ENCODE measurements at places on chromosomes 7 and 10.

DNA sequence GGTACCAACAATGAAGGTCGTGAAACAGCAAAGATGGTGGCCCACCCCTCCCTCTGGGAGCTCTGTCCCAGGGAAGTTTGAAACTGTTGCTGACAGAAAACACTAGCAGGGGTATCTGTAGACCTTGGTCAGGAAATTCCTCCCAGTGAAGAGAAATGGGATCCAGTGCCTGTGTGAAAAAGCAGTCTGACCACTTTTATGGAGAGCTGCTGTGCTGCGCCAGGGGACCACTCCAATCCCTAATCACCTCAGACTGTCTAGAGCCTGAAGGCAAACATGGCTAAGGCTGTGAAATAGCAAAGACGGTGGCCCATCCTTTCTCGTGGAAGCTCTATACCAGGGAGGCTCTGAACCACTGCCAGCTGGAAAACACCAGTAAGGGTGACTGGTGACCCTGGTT lies 38.3 kb upstream of the TMEM140 start:
- DNase-seq, result no peak

DNA sequence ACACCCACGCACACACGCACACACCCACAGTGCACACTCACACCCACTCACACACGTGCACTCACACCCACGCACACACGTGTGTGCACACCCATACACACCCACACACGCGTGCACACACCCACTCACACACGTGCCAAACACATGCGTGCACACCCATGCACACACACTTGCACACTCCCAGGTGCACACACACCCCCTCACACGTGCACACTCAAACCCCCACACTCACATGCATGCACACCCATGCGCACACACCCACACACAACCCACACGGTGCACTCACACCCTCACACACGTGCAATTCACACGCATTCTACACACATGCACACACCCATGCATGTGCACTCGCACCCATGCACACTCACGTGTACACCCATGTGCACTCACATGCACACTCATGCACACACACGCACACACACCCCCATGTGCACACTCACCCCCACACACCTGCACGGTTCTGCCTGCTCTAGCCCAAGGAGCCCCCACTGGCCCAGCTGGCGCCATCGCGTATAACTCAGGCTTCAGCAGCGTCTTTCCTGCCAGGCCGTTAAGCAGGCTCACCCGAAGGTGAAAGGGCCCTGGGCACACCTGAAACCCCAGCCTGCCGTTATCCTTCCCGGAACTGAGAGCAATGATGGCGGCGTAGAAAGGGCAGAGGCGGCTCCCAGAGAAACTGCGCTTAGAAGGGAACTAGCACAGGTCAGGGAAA lies 63.9 kb upstream of the PDGFA start:
- DNase-seq, result no peak

DNA sequence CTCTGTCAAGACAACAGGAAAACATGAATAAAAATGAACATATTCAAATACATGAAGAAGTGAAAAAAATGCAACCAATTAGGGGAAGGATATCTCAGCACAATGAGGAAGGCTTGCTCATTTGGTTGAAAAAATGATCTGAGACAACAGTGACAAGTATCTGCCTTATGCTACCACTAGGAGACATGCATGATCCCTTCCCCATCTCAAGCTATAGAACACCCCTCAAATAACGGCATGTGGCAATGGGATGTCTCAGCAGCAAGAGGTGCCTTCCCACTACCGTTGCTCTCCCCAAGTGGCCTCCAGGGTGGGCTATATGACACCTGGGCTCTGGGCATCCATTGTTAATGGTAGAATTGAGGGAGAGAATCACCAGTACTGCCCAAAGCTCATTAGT lies 98.1 kb upstream of the RSU1 start:
- DNase-seq, result no peak

DNA sequence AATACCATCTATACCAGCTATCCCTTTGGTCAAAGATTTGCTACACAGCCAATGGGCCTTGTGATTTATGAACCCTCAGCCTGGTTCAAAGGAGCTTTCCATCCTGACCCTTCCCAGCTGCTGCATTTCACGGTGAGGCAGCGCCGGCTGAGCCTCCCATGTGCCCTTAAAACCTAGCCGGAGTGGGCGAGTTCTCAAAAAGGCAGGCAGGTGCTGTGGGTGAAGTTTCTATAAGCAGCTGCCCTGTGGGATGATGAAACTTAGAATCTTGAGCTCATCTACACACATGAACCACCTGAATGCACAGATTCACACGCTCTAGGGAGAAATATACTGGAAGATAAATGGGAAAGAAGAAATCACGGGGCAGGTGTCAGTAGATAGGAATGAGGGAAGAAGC lies 224.7 kb downstream of the MLLT10 start:
- no peak for DNase-seq

DNA sequence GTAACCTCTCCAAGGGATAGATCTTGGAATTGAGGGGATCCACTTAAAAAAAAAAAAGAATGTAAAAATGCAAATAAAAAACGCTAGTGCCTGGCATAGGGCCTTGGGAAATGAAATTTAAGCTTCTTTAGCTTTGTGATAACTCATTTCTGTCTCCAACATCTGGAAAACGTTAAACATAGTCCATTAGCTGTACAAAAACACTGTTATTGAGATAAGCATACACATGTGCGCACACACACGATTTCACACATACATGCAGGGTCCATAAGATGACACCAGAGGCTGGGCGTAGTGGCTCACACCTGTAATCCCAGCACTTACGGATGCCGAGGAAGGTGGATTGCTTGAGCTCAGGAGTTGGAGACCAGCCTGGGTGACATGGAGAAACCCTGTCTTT lies 13.7 kb upstream of the CUL2 start:
- DNase-seq, result no peak

DNA sequence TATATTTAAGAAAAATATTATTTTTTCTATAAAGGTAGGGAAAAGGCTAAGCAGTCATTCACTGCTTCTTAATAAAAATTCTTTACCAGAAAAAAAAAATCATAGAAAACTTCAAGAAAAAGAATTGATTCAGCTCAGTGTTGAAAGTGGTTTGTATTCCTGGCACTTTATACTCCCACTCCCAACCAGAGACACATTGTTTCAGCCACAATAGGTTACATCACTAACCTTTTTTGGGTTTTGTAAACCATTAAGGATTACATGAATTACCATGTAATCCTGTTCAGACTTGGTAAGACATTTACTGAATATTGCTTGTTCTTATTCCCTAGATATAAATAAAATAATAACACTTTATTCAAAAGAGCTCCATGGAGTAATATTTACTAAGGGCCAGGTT lies 46.6 kb downstream of the MINPP1 start:
- no peak for DNase-seq

DNA sequence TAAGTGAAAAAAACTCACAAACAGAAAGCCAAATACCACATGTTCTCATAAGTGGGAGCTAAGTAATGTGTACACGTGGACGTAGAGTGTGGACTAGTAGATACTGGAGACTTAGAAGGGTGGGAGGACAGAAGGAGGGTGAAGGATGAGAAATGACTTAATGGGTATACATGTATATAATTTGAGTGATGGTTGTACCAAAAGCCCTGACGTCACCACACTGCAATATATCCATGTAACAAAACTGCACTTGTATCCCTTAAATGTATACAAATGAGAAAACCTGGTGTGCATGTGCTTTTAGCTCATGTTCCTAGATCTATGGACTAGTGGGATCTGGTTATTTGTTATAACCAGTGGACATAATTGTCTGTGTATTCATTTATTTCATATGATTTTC lies 48.5 kb upstream of the FGL2 start:
- DNase-seq, result no peak

- DNase-seq, result no peak
These were observed 5.4 kb downstream of the PPIA start for GRCh38 chr7:44801890-44802289.

GRCh38 chr7:47218378-47219176 lies 363.3 kb downstream of the TNS3 start:
- no peak for DNase-seq

GRCh38 chr7:2399848-2400587 lies 3.4 kb upstream of the CHST12 start:
- no peak for DNase-seq

- no peak for DNase-seq
These were observed 485.1 kb downstream of the GLRX3 start for GRCh38 chr10:130621231-130621775.

GRCh38 chr10:79046326-79046725 lies 22.4 kb upstream of the ZMIZ1 start:
- DNase-seq, result no peak

DNA sequence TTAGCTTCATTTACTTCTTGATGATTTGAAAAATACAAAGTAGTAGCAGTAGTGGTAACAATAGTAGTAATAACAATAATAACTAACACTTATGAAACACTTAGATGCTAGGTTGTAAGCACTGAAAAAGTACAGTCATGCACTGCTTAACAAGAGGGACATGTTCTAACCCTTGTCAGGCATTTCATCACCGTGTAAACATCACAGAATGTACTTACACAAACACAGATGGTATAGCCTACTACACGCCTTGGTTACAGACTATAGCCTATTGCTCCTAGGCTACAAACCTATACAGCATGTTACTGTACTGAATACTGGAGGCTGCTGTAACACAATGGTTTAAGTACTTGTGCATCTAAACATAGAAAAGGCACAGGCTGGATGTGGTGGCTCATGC lies 60.6 kb downstream of the PUS7 start:
- DNase-seq, result no peak

- no peak for DNase-seq
These were observed 54.5 kb downstream of the WAC start for GRCh38 chr10:28587270-28587969.

GRCh38 chr7:81641873-81642272 lies 128.0 kb downstream of the HGF start:
- no peak for DNase-seq

- no peak for DNase-seq
These were observed 53.3 kb upstream of the FAM180A start for GRCh38 chr7:135801877-135802276.

GRCh38 chr10:14837003-14837756 lies 657 bp downstream of the CDNF start:
- no peak for DNase-seq

DNA sequence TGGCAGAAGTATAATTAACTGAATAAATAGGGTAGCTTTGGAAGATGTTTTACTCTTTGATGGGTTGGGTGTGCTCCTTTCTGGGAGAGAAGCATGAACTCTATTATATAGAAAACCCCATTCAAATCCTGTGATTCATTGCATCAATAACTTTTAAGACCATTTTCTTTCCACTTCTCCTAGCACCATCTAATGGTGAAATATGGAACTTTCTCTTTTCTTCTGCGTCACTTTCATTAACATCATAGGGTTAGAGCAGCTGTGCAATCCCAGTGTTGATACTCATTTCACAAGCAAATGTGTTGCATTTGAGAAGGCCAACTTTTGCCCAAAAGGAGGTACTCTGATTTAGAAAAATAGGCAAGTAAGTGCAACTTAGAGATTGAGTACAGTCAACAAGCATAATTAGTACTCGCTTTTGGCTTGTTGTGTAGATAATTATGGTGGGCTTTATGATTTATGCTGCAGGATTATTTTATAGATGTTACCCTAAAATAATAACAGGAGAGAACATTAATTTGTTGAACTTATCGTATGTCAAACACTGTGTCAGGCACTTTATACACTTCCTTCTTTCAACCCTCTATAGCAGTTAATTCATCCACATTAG lies 92.9 kb downstream of the CPED1 start:
- no peak for DNase-seq

DNA sequence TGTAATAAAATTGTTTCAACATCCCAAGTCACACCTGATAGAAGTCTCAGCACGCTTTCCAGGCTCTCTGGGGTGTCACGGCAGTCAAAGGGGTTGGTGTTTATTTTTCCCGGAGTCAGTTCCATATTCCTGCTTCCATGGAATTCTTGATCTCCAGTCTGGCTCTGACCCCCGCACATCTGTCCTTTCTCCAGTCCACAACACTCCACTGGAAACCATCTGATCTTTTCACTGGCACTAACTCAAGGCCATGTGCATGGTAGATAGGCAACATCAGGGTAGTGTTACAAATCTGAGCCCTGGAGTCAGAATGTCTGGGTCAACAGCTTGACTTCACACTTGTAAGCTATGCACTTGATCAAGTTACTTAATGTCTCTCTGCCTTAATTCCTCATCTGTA lies 176.2 kb downstream of the WDR11 start:
- DNase-seq, result no peak

- no peak for DNase-seq
These were observed 16.8 kb upstream of the RAMP3 start for GRCh38 chr7:45140827-45141226.

GRCh38 chr7:116630932-116631671 lies 40.9 kb upstream of the MET start:
- DNase-seq, result no peak

GRCh38 chr7:44505595-44505994 lies 15.1 kb upstream of the NUDCD3 start:
- no peak for DNase-seq

DNA sequence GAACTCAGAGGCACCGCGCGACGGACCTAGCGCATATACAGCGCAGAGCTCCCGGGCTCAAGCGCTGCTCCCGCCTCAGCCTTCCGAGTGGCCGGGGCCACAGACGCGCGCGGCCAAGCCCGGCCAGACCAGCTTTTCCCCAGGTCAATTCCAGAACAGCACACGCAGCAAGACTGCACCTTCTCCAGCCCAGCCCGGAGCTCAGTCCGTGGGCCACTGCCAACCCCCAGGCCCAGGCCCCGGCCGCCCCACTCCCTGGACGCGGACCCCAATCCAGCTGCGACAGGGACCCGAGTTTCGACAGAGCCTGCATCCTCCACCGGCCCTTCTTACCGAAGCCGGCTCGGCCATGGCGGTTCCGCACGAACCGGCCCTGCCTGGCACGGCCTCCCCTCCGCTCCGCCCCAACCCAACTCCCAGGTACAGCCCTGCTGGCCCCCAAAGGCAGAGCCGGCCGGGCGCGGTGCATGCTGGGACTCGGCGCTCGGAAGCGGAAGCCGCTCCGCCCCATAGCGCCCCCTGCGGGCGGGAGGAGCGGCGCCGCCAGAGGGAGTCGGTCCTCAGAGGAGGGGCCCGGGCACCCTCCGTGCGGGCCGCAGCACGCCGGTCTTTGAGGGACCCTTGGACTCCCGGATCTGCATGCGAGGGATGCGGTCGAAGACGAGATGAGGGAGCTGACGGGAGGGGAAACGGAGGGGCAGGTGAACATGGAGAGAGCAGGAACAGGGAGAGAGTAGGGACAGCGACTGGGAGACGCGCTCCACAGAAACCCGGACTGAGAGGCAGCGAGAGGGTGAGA lies at the start of gene ZNF425:
Gene ZNF425 (minus strand): TSS at position 462 of the 799 bp plus-strand sequence. CDS start 111 bp downstream, at position 351.
- peak; percentile 95 for DNase-seq

DNA sequence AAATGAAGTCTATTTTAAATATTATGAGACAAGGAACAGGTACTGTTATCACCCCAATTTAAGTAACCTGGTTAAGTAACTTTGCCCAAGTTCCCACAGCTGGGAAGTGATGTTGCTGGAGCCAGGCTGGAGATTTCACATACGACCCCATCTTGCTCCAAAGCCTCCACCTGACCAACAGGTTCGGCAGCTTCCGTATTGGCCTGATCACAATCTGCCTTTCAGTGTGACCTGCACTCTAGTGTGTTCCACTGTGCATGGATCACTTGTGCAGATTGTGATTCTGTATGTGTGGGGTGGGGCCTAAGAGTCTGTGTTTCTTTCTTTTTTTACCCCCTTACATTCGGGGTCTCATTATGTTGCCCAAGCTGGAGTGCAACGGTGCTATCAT lies 66.1 kb downstream of the PRTFDC1 start:
- DNase-seq, result no peak
